HTR-8/SVneo (cell line): ENCODE measurements at places on chromosomes 3 and 15.

DNA sequence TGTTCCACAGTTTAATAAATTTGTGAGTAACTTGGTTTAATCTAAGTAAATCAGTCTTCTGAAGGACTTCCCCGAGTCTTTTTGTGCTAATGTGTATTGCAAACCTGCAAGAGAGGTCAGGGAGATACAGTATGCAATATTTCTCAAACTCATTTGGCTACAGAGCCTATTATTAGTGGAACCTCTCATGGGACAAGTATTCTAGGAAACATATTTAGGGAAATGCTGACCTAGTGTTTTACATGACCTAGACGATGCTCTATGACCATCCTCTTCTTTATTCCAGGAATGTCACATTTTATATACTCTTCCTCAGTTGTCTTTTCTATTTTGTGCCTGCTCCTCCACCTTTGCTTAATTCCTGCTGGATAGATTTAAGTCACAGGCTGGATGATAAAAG is 327.8 kb upstream of the TBC1D5 start:
- DNase-seq: no peak

DNA sequence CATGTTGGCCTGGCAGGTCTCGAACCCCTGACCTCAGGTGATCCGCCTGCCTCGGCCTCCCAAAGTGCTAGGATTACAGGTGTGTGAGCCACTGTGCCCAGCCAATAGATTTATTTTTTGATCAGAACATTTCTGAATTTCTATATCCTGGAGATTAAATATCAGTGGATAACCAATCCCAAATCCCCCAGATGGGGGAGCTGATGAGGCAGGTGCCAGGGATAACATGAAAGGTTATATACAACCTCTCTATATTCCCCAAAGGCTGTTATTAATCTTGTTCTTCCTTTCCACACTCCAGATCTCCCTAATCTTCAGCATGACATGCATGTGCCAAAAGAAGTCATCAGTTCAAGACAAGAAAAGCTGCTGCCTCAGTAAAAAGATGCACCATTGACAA is 112.3 kb downstream of the WDR76 start:
- peak; percentile 33 for DNase-seq

DNA sequence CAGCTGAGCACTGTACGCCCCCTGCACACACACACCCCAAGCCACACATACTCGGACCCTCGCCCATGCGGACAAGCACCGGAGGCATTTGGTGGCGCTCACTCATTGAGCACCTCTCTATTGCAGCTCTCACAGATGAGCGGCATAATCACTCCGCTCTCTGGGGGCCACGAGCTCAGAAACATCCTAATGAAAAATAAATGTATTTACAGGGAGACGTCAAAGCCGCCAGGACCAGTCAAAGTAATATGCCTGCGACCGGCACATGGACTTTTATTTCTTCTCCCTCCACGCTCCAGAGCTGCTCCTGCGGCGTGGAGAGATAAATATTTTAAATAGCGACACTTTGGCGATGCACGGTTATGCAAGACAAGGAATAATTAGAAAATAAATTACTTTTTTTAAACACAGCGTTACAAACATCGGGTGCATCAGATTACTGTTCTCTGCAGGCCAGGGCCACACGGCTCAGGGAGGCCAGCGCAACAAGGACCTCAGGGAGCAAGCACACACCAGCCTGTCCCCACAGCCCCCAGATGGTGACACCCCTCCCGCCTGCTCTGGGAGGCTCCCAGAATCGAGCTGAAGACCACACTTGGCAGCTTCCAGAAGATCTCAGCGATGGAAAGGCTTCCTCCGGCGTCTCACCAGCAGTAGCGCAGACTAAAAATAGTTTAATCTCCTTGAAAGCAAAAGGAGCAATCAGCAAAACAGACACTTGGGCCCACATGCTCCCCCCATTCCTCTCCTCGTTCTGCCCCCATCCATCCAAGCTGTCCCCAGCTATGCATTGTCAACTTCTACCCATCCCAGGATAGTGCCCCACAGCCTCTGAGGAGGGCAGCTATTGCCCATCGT is 48.0 kb downstream of the CACNA2D2 start:
- no peak for DNase-seq

DNA sequence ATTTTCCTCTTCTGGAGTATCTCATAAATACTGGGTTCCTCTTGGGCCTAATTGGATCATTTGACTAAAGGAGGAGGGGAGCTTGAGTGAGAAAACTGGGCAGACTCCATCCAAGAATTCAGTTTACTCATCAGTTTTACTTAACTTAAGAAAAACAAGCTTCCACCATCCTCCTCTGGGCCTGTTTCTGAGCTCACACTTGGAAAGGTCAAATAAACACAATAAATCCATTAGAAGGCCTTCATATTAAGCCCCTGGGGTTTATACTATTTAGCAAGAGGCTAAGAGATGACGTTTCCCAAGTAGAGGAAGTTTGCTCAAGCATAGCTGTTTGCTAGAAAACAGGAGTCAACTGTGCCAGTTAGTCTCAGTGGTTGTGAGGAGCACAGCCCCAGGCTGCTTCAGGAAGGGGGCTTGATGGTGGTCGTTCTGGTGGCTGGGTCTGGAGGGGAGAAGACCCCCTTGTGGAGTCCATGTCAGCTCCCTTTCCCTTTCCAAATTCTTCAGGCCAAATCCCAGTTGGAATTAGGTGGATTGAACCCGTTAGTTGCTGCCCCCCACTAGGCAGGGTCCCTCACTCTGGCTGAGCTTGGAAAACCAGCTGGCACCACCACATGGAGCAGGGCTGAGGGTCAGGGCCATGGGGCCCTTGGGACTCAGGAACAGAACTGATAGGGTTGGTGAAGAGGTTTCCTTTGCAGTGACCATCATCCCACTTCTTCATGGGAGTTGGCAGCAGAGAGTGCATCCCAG is 64.8 kb downstream of the SPSB4 start:
- no peak for DNase-seq

DNA sequence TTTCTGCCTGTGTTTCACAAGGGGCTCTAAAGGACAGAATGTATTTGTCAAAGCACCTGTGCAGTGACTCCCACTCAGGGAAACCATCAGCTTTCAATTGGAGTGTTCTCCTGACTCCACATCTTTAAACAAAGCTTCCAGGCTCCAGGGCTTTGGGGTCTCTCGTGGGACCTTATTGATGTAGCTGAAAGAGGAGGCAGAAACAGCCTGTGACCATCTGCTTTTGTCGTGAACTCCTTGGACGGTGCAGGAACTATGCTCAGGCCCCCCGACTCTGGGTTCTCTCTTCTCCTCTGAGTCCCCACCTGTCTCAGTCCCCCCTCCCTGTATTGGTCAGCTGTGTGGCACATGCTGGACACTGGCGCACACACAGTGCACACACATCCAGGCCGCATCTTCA is 486.8 kb downstream of the GABRG3 start:
- no peak for DNase-seq

GRCh38 chr15:72737061-72737460 is 46.5 kb downstream of the ADPGK start:
- DNase-seq: no peak

- no peak for DNase-seq
These were observed 557.6 kb downstream of the IGSF11 start for GRCh38 chr3:118476885-118477618.

DNA sequence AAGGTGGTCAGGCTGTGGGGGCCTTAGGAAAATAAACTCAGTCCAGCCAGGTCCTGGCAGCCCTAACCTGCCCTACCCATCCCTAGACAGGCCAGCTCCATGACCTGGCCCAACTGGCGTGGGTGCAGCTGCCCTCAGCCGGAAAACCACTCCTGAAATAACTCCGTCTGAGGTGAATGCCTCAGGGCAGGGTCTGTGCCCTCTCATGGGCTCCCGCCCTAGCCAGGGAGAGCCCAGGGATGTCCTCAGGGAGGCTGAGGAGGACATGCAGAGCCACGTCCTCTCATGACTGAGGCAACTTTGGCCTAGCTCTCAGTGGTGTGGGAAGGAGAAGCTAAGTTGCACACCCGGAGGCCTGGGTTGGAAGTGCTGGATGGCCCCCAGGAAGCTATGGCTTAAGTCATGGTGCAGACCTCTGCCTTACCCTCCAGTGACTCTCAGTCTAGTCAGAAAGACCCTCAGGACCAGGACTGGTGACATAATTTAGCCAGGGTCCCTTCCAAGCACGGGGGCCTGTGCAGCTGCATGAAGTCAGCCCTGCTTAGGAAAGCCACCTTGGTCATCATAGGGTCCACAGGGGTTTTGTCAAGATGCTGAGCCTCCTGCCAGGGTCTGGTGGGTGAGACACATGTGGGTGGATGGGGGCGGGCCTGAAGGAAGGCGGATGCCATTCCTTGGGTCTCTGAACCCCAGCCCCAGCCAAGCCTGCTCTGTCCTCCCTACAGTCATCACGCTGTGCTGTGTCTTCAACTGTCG is 7.4 kb downstream of the TMIE start:
- DNase-seq: no peak

DNA sequence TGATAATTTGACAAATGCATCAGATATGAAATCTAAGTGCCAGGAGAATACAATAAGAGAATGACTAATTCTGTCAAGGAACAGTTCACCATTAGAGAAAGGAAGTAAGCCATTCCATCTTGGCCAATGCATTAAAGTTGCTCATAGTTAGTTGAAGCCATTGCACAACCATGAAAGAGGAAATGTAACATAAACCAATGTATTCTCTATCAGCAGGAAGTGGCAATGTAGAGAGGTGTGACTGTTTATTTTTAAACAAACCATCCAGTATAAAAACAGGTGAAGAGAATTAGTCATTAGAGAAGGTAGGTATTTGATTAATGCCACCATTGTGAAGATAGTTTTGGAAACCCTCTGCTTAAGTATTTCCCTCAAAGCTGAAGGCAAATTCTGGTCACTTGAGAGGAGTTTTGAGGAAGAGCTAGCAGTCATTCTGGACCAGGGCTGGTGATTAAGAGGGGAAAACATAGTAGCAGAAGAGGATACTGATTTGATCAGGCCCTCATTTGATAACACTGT is 10.7 kb upstream of the ANXA2 start:
- peak; percentile 38 for DNase-seq

DNA sequence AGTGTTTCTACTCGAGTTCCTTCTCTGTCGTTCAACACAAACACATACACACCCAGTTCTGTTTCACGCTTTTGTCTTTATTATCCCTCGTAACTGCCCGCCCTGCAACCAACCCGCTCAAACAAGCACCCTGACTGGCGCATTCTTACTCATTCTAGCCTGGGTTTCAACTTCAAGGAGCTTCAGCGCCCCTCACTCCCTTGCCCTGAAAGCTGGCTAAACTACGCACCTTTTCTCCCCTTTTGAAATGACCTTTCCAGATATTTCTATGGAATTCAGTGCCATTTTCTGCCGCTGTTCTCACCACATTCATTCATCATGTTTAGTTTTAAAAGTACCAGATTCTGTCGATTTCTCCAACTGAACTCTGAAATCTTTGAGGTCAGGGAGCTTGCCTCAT is 653 bp upstream of the MFSD1 start:
- no peak for DNase-seq

DNA sequence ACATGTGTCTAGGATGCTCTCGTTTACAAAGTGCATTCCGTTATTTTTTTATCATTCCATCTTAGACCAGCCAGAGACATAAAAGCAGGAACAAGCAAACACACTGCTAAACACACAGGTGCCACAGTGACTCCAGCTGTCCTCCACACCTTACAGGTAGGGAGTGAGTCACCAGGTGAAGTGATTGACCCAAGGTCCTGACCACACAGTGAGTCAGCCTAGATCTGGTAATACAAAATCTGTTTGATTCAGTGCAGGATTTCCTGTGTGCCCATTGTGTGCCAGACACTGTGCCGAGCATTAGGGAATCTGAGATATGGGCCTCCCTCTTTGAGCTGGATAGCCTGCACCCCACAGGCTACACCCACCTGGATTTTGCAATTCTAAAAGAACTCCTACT is 16.7 kb upstream of the BFSP2 start:
- no peak for DNase-seq

GRCh38 chr3:126781406-126781805 is 77.4 kb downstream of the CHCHD6 start:
- DNase-seq: no peak

DNA sequence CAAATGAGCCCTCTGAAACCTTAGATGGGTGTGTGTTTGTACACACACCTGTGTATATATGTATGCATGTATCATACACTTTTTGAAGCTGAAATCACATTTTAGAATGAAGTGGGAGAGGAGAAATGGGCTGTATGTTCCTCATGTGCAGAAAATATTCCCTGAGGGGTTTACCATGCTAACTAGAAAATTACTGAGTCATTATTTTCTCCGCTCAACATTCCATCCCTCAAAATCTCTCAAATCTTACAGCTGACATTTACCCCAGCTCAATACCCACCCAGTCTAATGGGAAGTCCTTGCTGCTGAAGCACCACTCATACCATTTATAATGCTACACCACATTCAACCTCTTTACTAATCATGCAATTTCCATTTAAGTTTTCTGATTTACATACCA is 138.6 kb downstream of the P2RY1 start:
- DNase-seq: no peak

DNA sequence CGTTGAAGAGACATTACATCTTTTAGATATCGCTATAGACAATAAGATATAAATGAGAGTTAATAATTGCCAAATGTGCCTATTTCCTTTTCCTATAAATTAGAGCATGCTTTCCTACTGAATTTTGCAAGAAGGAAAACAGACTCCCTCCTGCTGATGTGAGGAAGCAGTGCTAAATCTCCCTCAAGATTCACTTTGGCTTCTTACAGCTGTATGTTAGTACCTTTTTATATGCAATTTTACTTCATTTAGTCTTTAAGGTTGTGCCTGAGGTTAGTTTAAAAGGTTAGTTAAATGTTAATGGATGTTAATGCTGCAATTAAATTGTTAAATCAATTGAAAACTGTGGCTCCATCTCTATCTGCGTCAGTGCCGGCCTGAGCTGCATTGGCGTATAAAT is 728.8 kb downstream of the NR2F2 start:
- no peak for DNase-seq

GRCh38 chr15:70503073-70503745 is 260.1 kb downstream of the UACA start:
- DNase-seq: no peak

DNA sequence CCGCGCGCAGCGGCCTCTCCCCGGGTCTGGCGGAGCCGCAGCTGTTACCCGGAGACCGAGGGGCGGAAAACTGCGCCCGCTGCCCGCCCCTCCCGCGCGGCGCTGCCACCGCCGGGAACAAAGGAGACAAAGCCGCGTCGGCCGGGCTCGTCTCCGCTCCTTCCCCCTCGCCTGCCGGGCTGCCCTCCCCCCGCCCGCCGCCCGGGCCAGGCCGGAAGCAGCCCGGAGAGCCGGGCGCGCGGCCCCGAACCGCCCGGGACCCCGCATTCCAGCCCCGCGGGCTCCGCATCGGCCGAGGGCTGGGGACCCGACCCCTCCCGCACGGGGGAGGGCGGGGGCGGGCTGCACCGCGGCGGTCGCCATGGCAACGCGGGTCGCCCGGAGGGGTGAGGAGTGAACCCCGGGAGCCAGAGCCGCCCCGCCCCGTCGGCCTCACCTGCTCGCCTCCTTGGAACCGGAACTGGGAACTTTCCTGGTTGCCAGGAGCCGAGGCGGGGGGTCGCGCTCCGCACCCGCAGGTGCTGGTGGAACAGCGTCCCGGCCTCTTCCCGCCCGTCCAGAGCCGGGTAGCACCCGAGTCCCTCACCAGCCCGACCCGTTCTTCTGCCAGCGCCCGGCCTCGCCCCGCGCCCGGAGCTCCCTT is 448 bp downstream of the PLXNB1 start:
- DNase-seq: peak; percentile 47
